ENCODE measurements at places on chromosomes 1 and 21.

DNA sequence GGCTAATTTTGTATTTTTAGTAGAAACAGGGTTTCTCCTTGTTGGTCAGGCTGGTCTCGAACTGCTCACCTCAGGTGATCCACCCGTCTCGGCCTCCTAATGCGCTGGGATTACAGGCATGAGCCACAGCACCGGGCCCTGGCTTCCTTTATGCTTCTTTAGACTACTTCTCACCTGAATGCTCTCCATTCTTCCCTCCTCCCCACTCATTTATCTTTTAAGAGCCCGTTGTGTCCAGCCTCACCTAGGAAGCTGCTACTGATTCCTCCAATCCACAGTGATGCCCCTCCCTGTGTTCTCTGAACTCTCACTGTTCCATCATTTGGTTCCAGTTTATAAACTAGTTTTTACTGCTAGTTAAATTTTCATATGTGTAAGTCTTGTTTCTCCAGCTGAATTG, 44.9 kb upstream of the NR5A2 start:
- no peak for DNase-seq

- DNase-seq: no peak
Observed at GRCh38 chr1:61343734-61344420, 261.5 kb downstream of the NFIA start.

- DNase-seq: peak; percentile 75
Observed at GRCh38 chr1:67339623-67340343, 32.1 kb downstream of the IL12RB2 start.

- peak; percentile 24 for DNase-seq
Observed at GRCh38 chr1:25037174-25038074, 107.3 kb upstream of the RUNX3 start.

- no peak for DNase-seq
Observed at GRCh38 chr1:205878026-205878425, 28.1 kb upstream of the PM20D1 start.

GRCh38 chr1:9688599-9688998, 37.1 kb downstream of the PIK3CD start:
- no peak for DNase-seq

DNA sequence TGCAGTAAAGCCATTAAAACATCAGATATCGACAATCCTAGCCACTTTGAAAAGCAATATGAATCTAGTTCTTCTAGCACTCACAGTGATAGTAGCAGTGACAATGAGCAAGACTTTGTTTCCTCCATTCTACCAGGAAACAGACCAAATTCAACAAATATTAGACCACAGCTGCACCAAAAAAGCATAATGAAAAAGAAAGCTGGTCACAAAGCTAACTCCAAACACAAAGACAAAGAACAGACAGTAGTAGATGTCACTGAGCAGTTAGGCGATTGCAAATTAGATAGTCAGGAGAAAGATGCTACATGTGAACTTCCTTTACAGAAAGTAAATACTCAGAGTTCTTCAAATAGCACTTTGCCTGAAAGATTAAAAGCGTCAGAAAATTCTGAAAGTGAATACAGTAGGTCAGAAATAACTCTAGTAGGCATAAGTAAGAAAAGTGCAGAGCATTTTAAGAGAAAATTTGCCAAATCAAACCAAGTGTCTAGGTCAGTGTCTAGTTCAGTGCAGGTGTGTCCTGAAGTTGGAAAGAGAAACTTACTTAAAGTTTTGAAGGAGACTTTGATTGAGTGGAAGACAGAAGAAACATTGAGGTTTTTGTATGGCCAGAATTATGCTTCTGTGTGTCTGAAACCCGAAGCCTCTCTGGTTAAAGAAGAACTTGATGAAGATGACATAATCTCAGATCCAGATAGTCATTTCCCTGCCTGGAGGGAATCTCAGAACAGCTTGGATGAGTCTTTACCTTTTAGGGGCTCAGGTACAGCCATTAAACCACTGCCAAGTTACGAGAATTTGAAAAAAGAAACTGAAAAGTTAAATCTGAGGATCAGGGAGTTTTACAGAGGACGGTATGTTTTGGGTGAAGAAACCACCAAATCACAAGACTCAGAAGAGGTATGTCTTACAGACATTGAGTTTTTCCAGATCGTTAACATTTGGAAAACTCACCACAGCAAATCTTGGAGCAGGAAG, 24.9 kb downstream of the RPAP2 start:
- DNase-seq: no peak
